ENCODE measurements at places on chromosomes 6 and 20.

DNA sequence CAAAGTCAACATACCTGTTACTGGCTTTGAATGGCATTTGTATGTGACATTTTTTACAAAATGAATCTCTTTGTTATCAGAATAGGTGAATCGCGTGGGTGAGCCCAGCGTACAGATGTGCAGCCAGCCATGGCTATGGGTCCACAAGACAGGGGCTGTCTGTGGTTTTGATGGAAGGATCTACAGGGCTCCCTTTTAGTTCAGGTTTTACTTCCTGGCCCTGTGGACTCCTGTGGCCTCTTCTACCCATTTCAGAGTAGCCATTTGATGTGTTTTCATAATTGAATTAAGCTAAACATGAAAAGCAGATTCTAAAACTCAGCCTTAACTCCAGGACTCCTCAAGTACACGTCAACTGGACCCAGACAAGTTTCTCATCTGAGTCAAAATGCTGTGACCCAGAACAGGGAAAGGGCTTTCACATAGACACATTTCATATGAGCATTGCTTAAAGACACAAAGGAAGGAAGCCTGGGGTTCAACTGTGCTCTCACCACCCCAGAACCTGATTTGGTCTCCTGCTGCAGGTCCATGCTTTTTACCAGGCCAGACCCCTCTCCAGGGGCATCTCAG, 105.3 kb upstream of the NAA20 start:
- DNase-seq, result no peak

DNA sequence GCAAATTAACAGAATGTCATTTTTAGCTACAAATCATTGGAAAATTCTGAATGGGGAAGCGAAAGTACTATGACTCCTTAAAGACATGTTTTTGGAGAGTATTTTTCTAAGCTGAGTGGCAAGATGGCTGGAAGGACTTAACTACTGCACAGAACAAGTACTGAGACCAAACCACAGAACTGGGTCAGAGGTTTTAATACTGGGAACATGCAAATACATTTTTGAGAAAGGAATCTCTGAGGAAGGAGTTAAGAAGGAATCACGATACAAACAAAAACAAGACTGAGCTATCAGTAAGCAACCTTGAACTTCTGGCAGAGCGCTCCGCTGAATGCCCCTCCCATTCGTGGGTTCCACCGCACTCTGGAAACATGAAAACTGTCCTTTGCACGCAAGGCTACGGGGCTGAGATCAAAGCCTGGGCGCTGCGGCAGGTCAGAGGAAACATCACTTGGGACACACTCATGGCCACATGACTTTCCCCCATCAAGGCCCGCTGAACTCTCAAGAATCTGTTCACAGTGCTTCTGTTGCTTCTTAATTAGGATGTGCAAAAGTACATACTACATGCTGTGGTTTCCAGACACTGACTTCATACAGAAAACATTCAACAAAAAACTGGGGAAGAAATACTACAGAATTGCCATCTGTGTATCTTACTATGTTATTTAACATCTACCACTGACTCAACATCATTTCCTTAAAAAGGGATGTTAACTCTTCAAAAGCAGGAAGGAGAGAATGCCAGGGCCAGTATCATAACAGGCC, 27.8 kb downstream of the SLC23A2 start:
- DNase-seq, result no peak

- no peak for DNase-seq
Measured at GRCh38 chr6:124872361-124873065, 89.7 kb upstream of the RNF217 start.

- DNase-seq, result no peak
Measured at GRCh38 chr6:100465701-100466409, 1.1 kb upstream of the SIM1 start.

DNA sequence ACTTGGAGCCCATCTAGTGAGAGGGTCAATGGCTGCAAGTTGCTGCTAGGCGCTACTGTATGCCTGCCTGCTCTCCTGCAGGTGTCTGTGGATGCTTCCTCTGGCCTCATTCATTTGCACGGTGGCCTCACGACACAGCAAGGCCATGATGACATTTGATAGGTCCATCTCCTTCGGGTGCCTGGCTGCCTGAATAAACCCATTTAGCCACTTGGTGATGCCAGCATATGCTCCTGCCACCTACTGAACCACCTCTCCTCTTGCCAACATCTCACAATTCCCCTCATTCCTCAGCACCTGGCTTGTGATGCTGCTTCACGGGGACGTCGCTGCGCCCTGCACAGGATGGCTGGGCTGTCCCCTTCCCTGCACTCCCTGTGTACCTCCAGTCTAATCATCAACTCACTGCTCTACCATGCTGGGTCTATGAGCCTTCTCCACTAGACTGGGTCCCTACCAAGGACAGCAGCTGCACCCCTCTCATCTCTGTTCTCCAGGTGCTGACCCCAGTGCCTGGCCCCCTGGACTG, 51.1 kb downstream of the AGPAT4 start:
- DNase-seq, result no peak

DNA sequence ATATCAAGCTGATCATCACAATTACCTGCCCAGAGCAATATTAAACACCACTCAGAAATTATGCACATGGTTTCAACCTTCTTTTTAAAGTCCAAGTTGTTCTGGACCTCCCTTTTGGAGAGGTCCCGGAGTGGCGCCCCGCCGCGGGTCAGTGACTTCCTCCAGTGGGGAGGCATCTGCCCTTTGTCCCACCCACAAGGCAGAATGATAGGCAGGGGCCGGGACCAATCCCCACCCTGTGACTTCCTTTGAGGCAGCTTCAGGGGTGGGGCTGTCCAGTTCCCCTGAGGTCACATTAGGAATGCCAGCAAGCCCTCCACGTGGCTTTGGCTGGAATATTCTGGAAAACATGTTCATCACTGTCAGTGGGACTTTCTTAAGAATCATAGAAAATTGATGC, 207.0 kb downstream of the ANKRD60 start:
- DNase-seq, result no peak

DNA sequence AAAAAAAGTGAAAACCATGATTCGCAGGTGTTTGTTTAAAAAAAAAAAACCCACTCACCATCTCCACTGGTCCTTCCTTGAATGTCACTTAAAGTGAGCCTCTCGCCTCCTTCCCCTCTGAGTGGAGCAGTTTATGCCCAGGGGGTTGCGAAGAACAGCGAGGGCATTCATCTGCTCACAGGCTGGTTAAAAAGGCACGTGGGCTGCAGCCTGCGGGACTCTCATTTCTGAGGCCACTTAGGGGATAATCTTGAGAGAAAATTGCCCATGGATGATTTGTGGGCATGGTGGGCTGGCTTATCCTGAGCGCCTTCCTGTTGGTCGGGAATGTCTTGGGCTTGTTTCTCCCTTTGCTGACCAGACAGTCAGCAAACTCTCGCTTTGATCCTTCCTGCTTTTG, 18.9 kb downstream of the BCAS4 start:
- DNase-seq, result no peak

- no peak for DNase-seq
Measured at GRCh38 chr6:135129136-135129856, 51.8 kb upstream of the MYB start.

All from activated naive CD4-positive, alpha-beta T cell (primary cell).